ENCODE measurements at places on chromosomes 3 and 15. TPM values are rescaled to one million over a fixed set of nuclear protein-coding genes. Genes with fewer than 3 reads are reported as not detected.

DNA sequence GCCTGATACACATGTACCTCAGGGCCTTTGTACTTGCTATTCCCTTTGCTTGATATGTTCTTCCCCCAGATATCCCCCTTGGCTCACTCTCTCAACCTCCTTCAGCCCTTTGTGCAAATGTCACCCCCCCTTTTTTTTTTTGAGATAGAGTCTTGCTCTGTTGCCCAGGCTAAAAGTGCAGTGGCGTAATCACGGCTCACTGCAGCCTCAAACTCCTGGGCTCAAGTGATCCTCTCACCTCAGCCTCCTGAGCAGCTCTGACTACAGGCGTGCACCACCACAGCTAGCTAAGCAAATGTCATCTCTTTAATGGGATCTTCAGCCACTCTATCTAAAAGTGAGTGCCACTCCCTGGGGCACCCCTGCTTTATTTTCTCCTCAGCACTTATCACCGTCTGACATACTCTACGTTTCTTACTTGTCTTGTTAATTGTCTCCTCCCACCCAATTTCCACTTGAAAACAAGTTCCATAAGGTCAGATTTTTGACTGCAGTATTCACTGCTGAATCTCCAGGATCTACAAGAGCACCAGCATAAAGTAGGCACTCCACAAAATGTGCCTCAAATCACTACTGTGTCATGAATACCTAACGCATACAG is 14.6 kb downstream of the IP6K2 start:
- no peak for DNase-seq

DNA sequence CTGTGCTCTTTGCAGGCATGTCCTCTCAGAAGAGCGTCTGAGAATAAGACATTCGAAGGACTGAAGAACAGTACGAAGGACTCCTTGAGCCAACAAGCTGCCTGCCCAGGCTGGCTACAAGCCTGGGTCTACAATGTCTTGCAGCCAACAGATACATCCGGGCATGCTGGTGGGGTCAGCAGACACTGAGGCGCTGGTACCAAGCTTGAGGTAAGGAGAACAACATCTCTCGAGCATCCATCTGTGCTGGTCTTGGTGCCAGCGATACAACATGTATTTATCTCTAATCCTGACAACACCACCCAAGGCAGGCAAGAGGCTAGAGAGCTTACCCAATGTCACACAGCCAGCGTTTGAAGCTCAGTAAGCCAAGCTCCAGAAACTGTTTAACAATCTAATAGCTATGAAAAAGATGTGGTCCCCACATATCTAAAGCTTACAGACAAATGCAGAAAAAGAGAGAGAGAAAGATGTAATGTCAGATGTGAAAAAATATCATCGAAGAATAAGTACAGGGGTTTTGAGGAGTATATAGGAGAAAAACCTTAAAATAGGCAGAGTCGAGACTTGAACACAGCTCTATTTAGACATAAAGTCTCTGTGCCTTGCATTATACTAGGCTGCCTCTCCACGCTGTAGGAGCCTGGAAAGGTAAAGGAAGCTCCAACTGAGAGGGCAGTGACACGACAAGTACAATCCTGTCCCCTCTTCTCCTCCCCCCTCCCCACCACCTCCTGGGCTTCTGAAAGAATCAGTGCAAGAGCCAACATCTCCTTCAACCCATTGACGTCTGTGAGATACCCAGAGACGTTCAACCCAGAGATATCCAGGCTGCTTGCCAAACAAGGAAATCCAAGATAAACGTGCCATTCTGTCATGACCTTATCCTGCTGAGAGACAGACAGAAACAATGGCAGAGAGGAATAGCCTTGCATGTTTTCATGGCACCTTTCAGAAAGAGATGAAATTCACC is 39.4 kb downstream of the WWTR1 start:
- no peak for DNase-seq

DNA sequence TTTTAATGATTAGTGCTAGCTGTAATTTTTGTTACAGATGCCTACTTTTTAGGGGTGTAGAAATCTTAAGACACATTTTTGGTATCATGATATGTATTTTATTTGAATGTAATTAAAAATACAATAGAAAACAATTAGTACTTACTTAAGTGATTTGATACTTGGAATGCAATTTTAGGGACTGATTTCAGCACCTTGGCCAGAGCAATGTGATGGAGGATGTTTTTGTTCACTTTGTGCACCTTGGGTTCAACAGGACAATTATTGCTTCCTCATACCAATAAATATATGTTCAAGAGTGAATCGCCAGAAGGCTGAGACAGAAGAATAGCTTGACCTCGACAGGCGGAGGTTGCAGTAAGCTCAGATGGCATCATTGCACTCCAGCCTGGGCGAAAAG is 22.3 kb downstream of the GMNC start:
- no peak for DNase-seq

DNA sequence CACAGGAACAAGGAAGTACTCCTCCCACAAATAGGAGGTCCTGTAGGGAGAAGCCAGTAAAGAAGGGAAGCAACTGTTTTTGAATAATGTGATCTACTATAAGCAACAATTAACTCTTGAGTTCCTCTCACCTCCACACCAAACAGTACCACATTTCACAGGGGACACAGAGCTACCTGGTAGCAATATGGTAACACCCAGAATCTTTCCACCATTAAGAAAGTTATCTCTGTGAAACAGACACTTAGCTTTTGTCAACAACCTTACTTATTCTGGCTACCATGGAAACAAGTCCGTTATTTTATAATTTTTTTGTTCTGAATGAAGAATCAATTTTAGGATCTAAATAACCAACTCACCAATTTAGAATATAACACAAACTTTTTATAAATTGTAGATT is 49.5 kb downstream of the TBL1XR1 start:
- no peak for DNase-seq

GRCh38 chr3:104257486-104257885 is 1109.2 kb upstream of the ALCAM start:
- no peak for DNase-seq

DNA sequence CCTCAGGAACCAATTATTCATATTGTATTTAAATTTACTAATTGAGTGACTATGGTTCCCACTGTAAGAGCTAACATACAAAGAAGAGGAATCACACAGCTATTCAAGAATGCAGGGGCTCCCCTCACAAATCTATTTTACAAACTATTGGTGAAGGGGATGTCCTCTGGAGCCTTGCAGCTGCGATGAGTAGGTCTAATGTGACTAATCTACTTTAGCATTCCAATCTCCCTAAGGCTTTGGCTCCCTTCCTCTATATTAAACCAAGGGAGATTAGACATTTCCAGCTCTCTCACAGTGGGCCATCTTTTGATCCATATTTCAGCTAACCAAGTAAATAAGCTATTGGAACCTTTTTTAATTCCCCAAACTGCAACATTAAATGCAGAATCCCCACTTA is 514.2 kb upstream of the BCHE start:
- DNase-seq: no peak

DNA sequence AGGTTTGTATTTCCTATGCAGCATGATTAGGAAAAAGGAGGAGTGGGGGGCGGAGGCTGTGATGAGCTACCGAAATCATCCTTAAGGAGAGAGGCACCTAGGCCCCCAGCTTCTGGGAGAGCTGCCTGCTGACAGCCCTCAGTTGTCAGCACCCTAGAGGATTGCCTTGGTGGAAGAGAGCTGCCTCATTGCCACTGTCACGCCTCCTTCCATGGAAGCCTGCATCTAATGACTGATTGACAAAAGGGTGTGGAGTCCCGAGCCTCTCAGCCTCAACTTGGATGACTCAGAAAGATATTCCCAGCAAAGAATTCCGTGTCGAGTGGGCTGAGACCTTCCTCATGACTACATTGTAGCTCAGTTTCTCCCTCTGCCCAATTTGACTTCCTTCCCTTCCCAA is 320.4 kb upstream of the PROK2 start:
- DNase-seq: no peak

The SLCO2A1 gene
- total RNA-seq: 2.3 TPM

The ZIC4 gene
- 1.9 TPM for total RNA-seq

The BRPF1 gene
- 21.4 TPM for total RNA-seq

The CADPS gene
- 7.5 TPM for total RNA-seq

Measured in WTC11 (cell line).